NCI-H2081 treated with DMSO at 0.1 percent for 48 hours (cell line): ENCODE measurements at places on chromosomes 7 and 10.

DNA sequence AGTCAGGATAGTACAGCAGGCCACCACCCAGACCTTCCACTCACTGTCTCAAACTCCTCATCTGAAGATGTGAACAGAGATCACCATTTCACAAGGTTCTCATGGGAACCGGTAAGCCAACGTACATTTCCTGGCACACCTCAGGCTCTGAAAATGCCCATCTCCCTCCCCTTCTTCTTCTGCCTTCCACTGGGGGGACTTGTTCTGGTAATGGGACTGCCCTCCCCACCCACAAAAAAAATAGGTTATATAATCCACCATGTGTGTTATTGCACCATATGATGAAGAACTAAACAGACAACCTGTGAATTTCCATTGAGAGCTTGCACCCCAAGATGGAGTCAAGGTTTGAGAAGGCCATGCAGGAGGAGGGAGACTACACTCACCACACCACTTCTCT is 42.1 kb upstream of the IKZF1 start:
- DNase-seq, result no peak

DNA sequence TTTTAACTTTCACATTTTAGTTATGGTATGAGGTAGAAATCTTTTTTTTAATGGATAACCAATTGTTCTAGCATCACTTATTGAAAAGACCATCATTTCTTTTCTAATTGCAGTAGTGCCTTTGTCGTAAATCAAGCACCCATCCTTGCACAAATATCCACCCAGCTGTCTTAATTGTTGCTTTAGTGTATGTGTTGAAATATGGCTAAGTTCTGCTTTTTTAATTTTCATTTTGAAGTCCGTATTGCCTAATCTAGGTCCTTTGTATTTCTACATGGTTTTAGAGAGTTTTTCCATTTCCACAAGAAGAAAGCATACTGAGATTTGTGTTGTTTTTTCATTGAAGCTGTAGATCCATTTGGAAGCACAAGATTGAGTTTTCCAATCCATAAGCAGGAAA is 259.6 kb upstream of the SEMA3E start:
- no peak for DNase-seq

DNA sequence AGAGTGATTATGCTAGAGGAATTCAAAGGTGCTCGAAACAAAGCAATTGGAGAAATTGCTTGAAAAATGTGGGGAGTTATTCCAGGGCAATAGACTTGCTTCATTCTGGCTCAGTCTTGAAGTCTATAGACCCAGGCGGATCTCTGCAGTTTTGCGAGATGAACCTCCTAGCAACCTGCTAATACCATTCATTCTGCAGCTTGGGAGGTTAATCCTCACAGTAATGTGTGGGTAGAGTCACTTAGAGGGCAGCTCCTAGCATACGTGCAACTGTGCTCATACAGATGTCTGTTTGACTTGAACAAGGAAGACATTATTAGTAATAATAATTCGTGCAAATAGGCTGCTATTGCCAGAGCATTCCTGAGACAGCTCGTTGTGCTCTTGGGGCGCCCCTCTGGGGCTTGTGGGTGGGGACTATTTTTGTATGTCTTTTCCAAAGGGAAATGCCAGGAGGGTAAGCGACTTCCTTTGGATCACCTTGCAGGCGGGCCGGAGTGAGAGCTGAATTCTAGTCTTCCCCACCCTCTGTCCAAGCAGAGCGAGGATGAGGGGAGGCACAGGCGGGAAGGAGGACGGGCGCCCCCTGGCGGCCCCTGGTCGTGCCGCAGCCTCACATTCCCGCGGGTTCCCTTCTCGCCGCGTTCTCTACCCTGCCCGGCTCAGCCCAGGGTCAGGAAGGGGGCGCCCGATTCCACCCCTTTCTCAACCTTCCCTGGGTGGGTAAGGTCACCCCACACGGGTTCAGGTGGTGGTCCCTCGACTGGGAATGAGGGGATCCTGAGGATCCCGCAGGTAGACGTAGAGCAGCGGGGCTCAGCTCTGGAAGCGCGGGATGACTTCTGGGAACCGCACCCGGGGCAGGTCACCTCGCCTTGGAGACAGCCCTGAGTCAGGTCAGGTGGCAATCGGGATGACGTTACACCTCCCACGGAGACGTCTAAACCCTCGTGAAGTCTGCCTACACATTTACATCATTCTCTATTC is 241.5 kb downstream of the PHTF2 start:
- no peak for DNase-seq

- no peak for DNase-seq
Observed at GRCh38 chr7:120919466-120919865, 31.1 kb upstream of the ING3 start.

- DNase-seq, result no peak
Observed at GRCh38 chr10:77638321-77639101, 903 bp upstream of the KCNMA1 start.

GRCh38 chr10:127492607-127493250 is 56.4 kb upstream of the NPS start:
- DNase-seq, result no peak

- DNase-seq, result no peak
Observed at GRCh38 chr7:30754315-30754877, 2.5 kb downstream of the INMT start.
